ENCODE measurements at places on chromosomes 3 and 15.

DNA sequence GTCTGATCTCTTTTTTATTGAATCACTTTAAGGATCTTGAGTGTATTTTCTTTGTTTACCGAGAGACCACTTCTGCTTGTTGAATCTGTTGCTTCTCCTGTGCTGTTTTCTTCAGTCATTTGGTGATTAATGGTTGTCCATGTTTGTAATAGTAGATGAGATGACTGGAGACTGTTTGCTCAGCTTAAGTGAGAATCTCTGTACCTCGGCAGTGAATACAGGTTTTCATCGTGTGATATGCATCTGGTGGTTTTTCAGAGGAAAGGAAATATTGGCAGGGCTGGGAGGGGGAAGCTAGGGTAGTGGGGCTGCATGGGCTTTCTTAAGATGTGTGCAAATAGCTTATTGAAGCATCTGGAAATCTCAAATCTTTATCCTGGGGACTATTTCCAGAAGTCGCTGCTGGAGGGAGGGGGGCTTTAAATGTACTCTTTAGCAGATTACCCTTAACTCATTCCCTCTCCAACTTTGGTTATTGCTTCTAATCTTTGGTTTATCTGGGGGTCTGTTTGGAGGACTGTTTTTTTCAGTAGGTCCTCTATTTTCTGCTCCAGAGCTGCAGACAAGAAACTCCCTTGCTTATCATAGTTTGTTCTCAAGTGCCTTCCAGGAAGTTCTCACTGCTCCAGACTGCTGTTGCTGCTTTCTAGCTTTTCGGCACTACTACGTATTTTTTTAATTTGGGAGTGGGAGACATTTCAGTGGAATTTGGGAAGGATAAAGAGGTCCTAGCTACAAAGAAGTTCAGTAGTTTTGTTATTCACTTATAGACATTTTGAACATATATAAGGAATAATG, 19.4 kb downstream of the CMTM8 start:
- no peak for DNase-seq

DNA sequence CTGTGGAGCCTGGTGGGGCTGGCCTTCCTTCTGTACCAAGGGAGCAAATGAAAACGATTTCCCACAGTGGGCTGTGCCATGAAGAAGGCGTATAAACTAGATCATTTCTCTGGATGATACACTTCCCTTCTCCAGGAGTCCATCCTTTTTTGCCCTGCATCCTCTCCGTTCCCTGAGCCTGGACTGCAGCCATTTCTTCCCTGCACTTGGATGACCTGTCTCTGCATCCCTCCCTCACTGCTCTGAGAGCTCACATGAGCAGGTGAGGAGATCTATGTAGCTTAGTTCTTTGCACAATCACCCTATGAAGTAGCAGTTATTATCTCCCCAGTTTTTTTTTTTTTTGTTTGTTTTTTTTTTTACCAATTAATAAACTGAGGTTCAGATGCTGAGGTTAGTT, 46.7 kb downstream of the IQSEC1 start:
- no peak for DNase-seq

DNA sequence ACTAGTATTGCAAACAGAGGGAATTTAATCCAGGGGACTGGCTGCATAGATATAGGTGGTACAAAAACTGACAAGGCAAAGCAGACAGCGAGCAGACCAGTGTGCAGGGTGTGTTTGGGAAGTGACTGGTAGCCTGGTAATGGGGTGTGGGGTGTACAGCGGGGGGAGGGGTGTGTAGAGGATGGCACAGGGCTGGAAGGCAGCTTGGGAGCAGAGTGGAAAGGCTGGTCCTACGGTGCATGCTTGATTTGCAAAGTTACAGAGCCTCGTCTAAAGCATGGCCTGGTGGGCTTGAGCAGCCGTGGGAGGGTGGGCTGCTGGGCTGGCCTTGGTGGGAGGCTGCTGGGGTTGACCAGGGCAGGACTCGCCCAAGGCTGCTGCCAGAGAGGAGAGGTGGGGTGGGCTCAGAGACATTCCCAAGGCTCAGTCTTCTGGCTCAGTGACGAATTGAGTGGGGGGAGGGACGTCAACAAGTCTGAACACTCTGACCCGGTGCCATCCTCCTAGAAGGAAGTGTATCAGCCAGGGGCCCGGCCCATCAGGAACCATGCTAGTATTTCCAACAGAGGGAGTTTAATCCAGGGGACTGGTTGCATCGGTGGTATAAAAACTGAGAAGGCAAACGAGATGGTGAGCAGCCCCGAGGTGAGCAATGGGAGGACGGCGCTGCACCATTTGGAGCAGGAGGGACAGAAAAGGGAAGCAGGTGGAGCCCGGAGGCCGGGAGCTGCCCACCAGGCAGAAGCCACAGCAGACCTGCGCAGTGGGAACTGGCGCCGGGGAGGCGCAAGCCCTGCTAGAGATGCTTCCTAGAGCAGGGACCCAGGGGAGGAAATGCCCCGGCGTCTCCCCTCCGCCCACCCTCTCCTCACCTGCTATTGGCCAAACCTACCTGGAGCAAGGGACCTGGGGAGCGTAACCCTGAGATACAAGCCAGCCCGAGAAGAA, 29.2 kb downstream of the CPN2 start:
- no peak for DNase-seq

- DNase-seq = peak; percentile 14
These were observed 60.2 kb downstream of the ESYT3 start for GRCh38 chr3:138494607-138494929.

GRCh38 chr15:41521614-41522013, 8.0 kb upstream of the LTK start:
- no peak for DNase-seq

DNA sequence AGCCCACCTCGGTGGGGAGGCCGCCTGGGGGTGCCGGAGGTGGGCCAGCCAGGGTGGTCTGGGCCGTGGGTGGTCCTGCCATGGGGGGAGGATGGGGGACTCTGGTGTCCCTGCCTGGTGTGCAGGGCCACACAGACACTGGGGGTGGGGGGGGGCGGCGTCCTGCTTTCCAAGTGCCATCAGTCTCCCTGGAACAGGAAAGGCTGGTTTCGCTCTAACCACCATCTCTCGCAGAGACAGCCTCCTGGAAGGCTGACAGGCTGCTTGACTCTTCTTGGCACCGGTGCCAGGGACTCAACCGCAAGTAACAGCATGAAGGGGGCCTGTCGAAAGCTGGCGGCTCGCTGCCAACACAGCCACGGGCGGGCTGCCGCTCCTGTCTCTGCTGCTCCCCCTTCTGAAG, 40.3 kb downstream of the RGMA start:
- DNase-seq = peak; percentile 33

GRCh38 chr3:8980756-8981257, 17.5 kb upstream of the RAD18 start:
- no peak for DNase-seq

GRCh38 chr3:30737743-30738499, 131.5 kb downstream of the TGFBR2 start:
- no peak for DNase-seq

GRCh38 chr3:188712248-188712924, 459.4 kb upstream of the TPRG1 start:
- no peak for DNase-seq

DNA sequence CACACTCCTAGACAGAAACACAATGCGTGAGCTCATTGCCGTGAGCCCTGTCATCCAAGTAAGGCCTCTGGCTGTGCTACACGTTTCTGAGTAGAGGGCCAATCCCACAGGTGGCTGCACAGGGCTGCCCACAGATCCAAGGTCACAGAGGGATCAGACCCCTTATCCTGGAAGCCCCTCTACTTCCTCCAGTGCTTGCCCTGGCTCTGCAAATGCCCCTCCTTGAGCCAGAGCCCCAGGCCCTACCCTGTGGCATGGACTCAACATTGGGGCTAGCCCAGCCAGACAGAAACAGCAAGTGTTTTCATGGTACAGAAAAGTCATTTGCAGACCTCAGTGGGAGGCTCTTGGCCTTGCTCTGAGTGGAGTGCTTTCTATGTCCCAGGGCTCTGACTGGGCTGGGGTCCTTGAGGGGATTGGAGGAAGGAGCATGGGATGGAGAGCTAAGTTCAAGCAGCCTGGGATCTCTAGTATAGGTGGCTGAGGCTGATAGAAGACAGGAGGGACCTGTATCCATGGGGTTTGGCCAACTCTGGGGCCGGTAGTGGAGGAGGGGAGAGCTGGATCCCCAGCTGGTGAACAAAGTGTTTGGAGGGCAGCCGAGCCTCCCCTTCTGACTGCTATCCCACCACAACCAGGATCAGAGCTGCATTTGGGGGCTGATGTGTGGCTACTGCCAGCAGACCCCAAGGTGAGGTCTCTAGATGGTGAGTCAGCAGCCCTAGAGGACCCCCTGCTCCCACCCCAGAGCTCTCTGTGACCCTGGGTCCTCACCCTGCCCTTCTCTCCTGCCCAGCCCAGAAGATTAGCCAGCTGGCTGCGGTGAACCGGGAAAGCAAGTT, 38.7 kb downstream of the GOLGA6A start:
- DNase-seq = no peak

All from anterior cingulate cortex (tissue), 58 donors.